Tongue (tissue), 3 donors: ENCODE measurements at places on chromosomes 5 and 9. TPM values are rescaled to one million over a fixed set of nuclear protein-coding genes. Genes with fewer than 3 reads are reported as not detected.

NSG2 gene
- total RNA-seq, result 3.1 TPM

VLDLR gene
- 60.1 TPM for total RNA-seq

ZNF300 gene
- total RNA-seq, result 7.8 TPM

MYOZ3 gene
- total RNA-seq, result 51.5 TPM

ZNF366 gene
- total RNA-seq, result 3.9 TPM

PSD2 gene
- 0.10 TPM for total RNA-seq

OTP gene
- total RNA-seq, result not detected
